Regular cardiac myocyte (primary cell): ENCODE measurements at places on chromosomes 3 and 15. TPM values are rescaled to one million over a fixed set of nuclear protein-coding genes. Genes with fewer than 3 reads are reported as not detected.

FETUB gene
- total RNA-seq: not detected in 2 replicates

DUOXA2 gene
- total RNA-seq: not detected in 2 replicates

IRAK2 gene
- total RNA-seq: 8.1 and 10.4 TPM in 2 replicates

RTP3 gene
- not detected in 2 replicates for total RNA-seq

GOLGA8F gene
- not detected in 2 replicates for total RNA-seq

MESD gene
- 18.6 and 24.0 TPM in 2 replicates for total RNA-seq

CPNE9 gene
- total RNA-seq: 0.19 TPM in 1 of 2 replicates, not detected in the other

LARP6 gene
- 49.0 and 65.0 TPM in 2 replicates for total RNA-seq

STRA6 gene
- total RNA-seq: 0.85 and 2.5 TPM in 2 replicates

IL12A gene
- total RNA-seq: 1.2 and 1.4 TPM in 2 replicates

PATL2 gene
- total RNA-seq: under 0.01 and 0.56 TPM in 2 replicates

KBTBD8 gene
- 2.8 and 6.3 TPM in 2 replicates for total RNA-seq

PEX5L gene
- total RNA-seq: under 0.01 TPM in 2 replicates

CDHR4 gene
- total RNA-seq: not detected in 2 replicates

CAMKV gene
- under 0.01 TPM in 1 of 2 replicates, not detected in the other for total RNA-seq

ACP3 gene
- total RNA-seq: under 0.01 and 0.28 TPM in 2 replicates
